Stimulated activated CD8-positive, alpha-beta memory T cell treated with anti-CD3 and anti-CD28 coated beads, Interleukin-4, amount 100 ng/mL, for 1 hour (primary cell): ENCODE measurements at places on chromosomes 1 and 21.

- DNase-seq: no peak
Observed at GRCh38 chr1:204274446-204274845, 60.7 kb upstream of the GOLT1A start.

GRCh38 chr1:109756848-109757521, 6.7 kb downstream of the EPS8L3 start:
- no peak for DNase-seq

DNA sequence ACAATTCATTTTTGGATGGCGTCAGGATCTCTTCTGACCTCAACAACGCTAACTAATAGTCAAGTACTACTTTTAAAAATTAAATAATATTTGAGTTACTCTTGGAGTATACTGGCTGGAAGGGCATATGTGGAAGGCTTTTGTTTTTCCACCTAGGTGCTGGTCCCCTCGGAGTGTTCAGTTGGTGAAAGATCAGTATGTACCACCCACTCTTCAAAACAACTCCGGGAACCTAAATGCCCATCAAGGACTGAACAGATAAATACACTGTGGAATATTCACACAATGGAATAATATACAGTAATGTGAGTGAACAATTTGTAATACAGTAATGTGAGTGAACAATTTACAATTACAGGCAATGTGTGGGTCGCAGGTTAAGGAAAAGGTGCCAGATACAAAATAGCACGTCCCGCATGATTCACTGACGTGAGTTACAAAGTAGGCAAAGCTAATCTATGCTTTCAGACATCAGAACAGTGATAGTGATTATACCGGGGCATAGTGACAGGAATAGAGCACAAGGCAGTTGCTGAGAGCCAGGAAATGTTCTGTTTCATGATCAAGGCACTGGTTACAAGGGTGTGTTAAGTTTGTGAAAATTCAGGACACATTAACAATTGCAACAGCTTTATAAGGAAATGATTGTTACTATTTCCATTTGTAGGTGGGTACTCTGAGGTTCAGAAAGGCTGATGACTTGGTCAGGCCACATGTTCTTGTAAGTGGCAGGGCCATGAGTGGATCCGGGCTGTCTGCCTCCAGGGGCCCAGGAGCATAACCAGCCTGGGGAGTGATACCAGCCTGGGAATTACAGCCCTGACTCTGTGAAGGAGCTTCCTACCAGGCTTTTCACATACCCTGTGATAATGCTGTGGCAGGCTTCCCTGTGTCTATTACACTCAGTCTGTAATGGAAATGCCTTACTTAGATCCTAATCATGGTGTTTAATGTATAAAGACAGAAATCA, 59.3 kb upstream of the ABCD3 start:
- DNase-seq: no peak

GRCh38 chr1:14136881-14137280, 436.9 kb downstream of the PRDM2 start:
- DNase-seq: no peak

DNA sequence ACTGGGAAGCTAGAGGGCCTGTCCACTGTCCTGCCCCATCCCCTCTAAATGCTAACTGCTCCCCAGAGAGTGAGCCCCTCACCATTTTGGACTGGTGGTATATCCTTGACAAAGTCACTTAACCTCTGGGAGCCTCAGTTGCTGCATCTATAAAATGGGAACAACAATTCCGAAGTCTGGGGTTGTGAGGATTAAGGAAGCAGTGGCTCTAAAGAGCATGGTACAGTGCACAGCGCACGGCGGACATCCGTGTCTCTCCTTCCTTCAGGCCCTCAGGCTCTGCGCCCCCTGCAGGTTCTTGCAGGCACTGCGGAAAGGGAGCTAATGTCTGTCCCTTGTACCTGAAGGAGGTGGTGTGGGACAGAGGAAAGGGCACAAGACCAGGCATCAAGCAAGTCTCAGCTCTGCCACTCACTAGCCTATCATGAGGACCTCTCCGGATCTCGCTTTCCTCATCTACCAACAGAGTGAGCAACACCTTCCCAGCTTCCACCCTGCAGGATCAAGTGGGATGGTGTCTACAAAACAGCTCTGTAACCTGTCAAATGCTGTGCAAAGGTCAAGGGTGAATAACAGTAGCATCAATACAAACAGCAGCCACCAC, 20.1 kb downstream of the ECE1 start:
- peak; percentile 63 for DNase-seq

DNA sequence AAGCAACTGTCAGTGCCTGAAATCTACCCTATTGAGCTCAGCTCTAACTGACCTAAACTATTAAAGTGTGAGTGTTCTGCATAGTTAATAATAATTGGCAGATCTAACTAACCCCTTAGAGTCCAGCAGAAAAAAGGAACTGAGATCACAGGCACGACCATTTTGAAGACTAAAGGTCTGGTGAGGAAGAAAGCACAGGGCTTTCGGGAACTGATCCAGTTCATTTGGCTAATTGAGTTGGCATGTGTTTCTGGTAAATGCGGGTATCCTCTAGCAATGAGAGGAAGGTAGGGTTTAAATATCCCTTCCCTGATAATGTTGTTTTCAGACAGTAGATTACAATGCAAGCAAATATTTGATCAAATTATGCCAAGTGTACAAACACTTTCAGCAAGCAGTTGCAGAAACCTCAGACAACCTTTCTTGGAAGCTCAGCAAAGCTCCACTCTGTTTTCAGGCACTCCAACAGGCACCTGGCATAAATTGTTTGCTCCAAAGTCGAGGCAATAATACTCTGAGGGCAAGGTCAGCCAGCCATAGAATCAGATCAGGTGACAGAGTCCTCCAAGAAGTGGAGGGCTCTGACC, 100.8 kb downstream of the KCNK1 start:
- no peak for DNase-seq

DNA sequence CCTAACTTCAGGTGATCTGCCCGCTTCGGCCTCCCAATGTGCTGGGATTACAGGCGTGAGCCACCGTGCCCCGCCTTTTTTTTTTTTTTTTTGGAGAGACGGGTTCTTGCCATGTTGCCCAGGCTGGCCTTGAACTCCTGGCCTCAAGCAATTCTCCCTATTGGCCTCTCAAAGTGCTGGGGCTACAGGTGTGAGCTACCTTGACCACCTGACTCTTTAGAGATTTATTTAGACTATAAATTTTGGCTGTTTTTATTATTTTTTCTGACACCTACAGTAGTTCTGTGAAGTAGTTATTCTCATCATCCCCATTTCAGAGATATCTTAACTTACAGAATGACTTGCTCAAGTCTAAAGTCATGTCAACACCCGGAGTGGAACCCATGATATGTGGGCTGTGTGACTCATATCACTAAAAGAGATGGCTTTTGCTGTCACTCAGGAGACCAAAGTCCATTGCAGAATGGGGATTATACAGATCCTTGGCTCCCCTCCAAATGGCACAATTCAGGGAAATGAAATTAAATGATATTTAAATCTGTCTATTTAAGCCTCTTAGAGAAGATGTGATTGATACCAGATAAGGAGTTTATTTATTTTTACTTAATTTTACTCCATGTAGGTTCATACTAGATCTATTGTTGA, 93.2 kb downstream of the CTH start:
- no peak for DNase-seq

- DNase-seq: no peak
Observed at GRCh38 chr1:41429641-41430035, 54.8 kb downstream of the EDN2 start.

- no peak for DNase-seq
Observed at GRCh38 chr1:47230692-47231300, 1.2 kb downstream of the TAL1 start.

DNA sequence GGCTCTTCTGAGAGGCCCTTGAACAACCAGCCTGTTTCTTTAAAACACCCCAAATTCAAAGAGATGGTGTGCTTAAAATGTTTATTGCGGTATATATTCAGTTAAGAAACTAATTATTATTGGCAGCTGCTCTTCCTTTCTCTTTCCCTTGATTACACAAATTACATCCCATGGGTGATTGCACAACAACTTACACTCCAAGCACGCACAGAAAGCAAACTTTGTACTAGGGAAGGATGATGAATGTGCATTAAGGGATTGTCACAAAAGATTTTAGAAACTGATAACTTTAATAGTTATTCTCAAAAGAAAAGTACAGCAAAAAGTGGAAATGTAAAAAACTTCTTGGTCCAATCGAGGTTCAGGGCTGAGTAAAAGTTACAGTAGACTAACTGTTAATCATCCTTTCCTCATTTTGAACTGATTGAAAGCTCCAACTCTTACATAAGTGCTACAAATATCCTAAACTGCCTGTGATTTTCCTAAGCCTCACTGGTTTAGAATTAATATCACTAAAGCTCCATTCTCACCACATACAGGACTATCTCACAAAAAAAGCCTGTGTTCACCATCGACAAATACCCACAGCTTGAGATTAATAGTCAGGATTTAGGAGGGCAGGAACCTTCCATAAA, 153.4 kb downstream of the TTLL7 start:
- no peak for DNase-seq

- DNase-seq: no peak
Observed at GRCh38 chr1:156430303-156430702, 61.3 kb downstream of the RHBG start.

DNA sequence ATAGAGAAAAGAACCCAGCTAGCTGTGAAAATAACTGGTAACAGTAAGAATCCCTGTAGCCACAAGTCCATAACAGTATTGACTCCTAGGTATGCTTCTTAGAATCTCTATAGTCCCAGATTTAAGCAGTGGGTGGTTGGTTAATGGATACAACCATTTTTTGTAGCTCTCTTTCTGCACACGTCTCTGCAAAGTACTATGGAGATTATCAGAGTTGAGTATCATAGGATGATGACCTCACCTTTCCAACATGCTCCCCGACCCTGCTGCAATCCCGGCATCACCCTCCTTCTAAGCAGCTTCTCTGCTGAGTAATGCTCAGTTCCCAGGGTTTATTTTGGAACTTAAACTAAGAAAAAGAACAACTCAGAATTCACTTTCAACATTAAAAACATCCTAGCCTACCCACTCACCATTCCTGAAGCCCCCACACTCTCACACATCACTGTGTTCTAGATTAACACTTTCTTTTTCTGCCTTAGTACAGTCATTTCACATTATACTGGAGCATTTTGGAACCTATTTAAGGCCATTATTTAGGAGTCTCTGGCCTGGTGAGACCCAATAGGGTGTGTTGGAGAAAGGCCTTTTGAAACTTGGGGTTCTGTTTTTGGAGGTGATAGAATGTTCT, 2.7 kb downstream of the MLLT11 start:
- DNase-seq: no peak

GRCh38 chr21:37670883-37671282, 245.4 kb downstream of the KCNJ6 start:
- DNase-seq: no peak

- peak; percentile 97 for DNase-seq
Observed at GRCh38 chr21:44873356-44874239, at the start of gene PTTG1IP. TSS of gene PTTG1IP (minus strand) at chr21:44873690. CDS start at chr21:44873616, 74 bp downstream.

- DNase-seq: no peak
Observed at GRCh38 chr1:180586671-180587155, 27.9 kb downstream of the OVAAL start.

GRCh38 chr1:22217811-22218460, 75.0 kb upstream of the WNT4 start:
- DNase-seq: no peak

- DNase-seq: no peak
Observed at GRCh38 chr1:24244519-24245268, 57.6 kb upstream of the IFNLR1 start.

- DNase-seq: no peak
Observed at GRCh38 chr1:148362216-148362611, 120.9 kb downstream of the PPIAL4G start.

DNA sequence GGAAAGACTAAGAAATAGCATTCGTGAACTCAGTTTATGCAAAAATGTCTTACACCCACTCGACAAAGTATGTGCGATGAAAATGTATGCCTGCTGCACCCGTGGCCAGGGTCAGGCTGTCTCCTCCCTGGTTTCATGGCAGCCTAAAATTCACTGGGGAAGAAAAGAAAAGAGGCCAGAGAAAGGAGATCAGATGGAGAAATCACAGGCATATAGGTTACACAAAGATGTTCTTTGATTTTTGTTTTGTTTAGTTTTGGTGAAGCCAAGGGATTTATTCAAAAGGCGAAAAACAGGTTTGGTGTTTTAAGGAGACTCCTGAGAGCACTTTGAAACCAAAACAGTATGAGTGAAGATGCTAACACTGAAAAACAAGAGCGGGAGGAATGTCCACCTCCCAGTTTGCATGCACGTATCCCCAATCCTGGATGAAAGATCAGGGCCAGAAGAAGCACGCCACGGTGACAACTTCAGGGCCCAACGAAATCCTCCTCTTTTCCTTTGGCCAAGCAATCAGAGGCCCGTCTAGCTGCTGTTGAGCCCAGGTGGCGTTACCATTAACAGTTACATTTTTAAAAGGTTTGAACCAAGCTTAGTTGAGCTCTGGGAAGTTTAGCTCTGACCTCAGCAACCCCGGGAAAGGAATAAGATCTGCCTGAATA, 992 bp upstream of the SSX2IP start:
- no peak for DNase-seq

DNA sequence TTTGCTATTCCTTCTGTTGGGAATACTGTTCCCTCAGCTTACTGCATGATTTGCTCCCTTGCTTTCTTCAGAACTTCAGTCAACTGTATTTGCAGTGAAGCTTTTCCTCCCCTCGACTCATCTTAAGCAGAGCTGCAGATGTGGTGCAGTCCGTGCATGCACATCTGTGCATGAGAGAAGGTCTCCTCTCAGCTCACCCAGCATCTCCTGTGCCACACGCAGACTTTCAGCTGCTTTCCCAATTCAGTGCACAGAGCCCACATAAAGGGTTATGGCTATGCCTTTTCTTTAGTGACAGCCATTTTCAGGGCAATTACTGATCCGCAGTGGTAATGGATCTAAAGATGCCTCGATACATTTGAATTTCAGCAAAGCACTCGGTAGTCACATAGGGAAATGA, 13.5 kb upstream of the NTPCR start:
- DNase-seq: no peak

- no peak for DNase-seq
Observed at GRCh38 chr1:121414905-121415304, 230.1 kb downstream of the SRGAP2C start.

- DNase-seq: no peak
Observed at GRCh38 chr1:95233319-95233736, 682 bp upstream of the RWDD3 start.

GRCh38 chr1:4796161-4797015, 142.0 kb downstream of the AJAP1 start:
- DNase-seq: no peak

DNA sequence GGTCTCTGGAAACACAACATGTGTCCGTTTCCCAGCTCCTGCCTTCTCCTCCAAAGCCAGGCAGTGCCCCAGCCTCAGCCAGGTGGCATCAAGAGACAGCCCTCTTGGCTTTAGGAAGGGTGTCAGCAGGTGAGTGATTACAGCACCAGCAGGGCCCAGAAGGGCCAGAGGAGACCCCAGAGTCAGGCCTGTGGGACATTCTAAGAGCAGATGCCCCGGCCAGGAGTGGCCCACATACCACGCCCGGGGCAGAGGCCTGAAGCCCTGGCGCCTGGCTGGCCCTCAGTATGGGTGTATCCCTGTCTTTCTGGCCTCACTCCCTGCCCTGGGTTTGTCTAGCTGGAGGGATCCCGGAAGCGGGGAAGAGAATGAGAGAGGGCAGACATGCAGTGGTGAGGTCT, 109.2 kb downstream of the CASZ1 start:
- DNase-seq: no peak

GRCh38 chr21:15139898-15140297, 75.1 kb upstream of the NRIP1 start:
- no peak for DNase-seq
